Stimulated activated CD8-positive, alpha-beta memory T cell treated with anti-CD3 and anti-CD28 coated beads, Interleukin-15, amount 100 ng/mL, for 48 hours (primary cell): ENCODE measurements at places on chromosomes 16 and 17.

DNA sequence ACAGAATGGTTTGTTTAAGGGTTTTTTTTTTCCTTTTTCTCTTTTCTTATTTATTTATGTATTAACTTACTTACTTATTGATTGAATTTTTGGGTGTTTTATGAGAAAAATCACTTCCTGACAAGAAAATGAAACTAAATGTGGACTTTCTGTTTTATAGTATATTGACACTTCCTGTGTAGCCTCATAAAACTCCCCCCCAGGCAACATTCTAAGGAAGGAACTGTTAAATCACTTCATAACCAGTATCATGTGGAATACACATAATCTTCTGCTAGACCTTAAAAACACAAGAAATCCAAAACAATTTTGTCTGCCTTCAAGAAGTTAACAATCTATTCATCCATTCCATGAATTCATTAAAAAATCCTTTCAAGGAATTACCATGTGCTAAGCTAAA is 164.1 kb upstream of the TOM1L1 start:
- no peak for DNase-seq

GRCh38 chr17:40058865-40059264 is 3.9 kb upstream of the THRA start:
- DNase-seq, result no peak

- no peak for DNase-seq
Measured at GRCh38 chr17:63369233-63369632, 76.9 kb downstream of the CYB561 start.

DNA sequence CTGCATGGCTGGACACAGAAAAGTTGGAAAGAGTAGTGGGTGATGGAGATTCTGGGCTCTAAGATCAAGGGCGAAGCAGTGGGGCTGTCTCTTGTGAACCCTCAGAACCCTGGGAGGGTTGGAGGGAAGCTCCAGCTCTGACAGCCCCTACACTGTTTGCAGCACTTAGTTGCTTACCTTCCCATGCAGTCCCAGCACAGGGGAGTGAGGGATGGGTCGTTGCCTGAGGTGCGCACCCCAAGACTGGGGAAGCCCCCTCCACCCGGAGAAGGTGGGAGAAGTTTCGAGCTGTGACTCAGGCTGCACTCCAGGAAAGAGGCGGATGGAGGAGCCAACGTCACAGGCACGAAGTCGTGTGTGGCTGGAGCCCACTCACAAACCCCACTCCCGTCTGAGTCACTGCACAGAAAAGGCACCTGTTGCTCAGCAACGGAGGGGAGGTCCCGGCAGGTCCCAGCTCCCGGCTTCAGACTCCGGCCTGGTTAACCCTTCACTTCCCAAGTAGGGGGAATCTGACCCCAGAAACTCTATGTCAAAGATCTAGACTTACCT is 60.1 kb downstream of the AIPL1 start:
- DNase-seq, result peak; percentile 68

- no peak for DNase-seq
Measured at GRCh38 chr16:14036889-14037288, 34.2 kb upstream of the MRTFB start.

GRCh38 chr16:48408688-48409087 is 23.5 kb upstream of the SIAH1 start:
- no peak for DNase-seq

- DNase-seq, result peak; percentile 36
Measured at GRCh38 chr17:80791758-80792284, 199.8 kb upstream of the CHMP6 start.
